ENCODE measurements at places on chromosomes 1 and 21. TPM values are rescaled to one million over a fixed set of nuclear protein-coding genes. Genes with fewer than 3 reads are reported as not detected.

MPL gene
- 0.34 TPM for total RNA-seq

GUCA2B gene
- total RNA-seq: not detected

GLIS1 gene
- 0.04 TPM for total RNA-seq

OR2L5 gene
- total RNA-seq: not detected

RIIAD1 gene
- total RNA-seq: not detected

FAM151A gene
- not detected for total RNA-seq

CELA2B gene
- total RNA-seq: not detected

BCL2L15 gene
- total RNA-seq: not detected

LCE1F gene
- not detected for total RNA-seq

SHISAL2A gene
- total RNA-seq: not detected

OR2L8 gene
- not detected for total RNA-seq

TRNP1 gene
- 94.1 TPM for total RNA-seq

KCNAB2 gene
- total RNA-seq: 1.6 TPM

AMPD1 gene
- total RNA-seq: not detected

OR2M7 gene
- total RNA-seq: not detected

CAMK2N1 gene
- total RNA-seq: 18.5 TPM

FBLIM1 gene
- total RNA-seq: 154 TPM

UROD gene
- total RNA-seq: 124 TPM

SPATA21 gene
- total RNA-seq: not detected

SLC1A7 gene
- total RNA-seq: not detected

FNDC5 gene
- not detected for total RNA-seq

SPRR3 gene
- 0.70 TPM for total RNA-seq

RCC1 gene
- 32.4 TPM for total RNA-seq

HAO2 gene
- total RNA-seq: not detected

LDLRAD1 gene
- total RNA-seq: not detected

CCDC27 gene
- total RNA-seq: not detected

CTH gene
- total RNA-seq: 9.4 TPM

PRELP gene
- under 0.01 TPM for total RNA-seq

UBL4B gene
- total RNA-seq: not detected

ETS2 gene
- total RNA-seq: 36.7 TPM

RAB25 gene
- total RNA-seq: 66.7 TPM

EXO1 gene
- 5.5 TPM for total RNA-seq

PADI2 gene
- total RNA-seq: not detected

PLA2G2C gene
- total RNA-seq: not detected

NUDT4B gene
- 21.9 TPM for total RNA-seq

DSCAM gene
- total RNA-seq: 2.6 TPM

RNF186 gene
- total RNA-seq: not detected

RNF220 gene
- 134 TPM for total RNA-seq

MAB21L3 gene
- total RNA-seq: 0.84 TPM

ACTL8 gene
- total RNA-seq: not detected

RGS16 gene
- total RNA-seq: 0.23 TPM

CYP4A22 gene
- not detected for total RNA-seq

SWT1 gene
- total RNA-seq: 1.7 TPM

RRAGC gene
- total RNA-seq: 10.9 TPM

SAMSN1 gene
- total RNA-seq: not detected

UBE2U gene
- total RNA-seq: not detected

CELA3A gene
- not detected for total RNA-seq

FCAMR gene
- not detected for total RNA-seq

A3GALT2 gene
- total RNA-seq: not detected

CSMD2 gene
- 0.11 TPM for total RNA-seq

KIF14 gene
- total RNA-seq: 17.7 TPM

LCE1D gene
- not detected for total RNA-seq

SYPL2 gene
- not detected for total RNA-seq

LEFTY1 gene
- total RNA-seq: not detected

ASAP3 gene
- 20.3 TPM for total RNA-seq

TMPRSS15 gene
- not detected for total RNA-seq

PTPN7 gene
- not detected for total RNA-seq

Data from hair follicular keratinocyte (primary cell).